T-helper 22 cell (primary cell): ENCODE measurements at places on chromosomes 7 and 10.
A peak's percentile ranks its signal among the peaks of the same experiment; 100 is the strongest.

- DNase-seq = peak; percentile 45
Measured at GRCh38 chr10:31133792-31134310, 102.2 kb upstream of the ZNF438 start.

DNA sequence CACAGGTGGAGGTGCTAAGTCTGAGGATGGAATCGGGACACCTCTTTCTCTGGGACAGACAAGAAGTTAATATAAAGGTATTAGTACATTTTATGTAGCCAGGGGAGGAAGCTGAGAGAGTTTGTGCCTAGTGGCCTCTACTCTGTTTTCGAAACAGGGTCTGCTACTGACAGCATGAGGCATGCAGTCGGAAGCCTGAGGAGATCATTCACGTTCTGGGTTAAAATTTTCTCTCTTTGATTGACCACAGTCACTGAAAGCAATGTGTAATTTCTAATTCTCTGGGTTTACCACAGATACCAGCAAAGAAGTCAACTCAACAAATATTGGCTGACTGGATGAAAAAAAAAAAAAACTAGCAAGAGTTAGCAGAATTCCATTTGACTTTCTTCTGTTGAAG is 53.3 kb upstream of the KCTD7 start:
- no peak for DNase-seq

DNA sequence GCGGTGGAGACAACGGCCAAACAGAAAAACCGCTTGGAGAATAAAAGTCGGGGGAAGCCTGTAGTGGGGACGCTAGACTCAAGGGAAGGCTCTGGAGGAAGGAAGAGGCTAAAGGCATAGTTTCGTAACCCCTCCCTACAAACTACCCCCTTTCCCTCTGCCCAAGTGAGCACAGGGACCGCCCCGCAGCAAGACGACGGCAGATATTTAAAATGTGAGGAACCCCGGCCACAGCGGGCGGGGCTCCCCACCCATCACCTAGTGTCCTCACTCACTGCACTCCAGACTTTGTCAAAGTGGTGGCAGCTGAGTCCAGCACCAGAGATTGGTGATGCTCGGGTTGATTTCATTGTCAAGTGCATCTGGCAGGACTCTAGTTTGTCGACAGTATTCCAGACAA is 69.1 kb downstream of the PRKAG2 start:
- no peak for DNase-seq

GRCh38 chr10:75542084-75542483 is 110.7 kb downstream of the LRMDA start:
- DNase-seq = no peak

DNA sequence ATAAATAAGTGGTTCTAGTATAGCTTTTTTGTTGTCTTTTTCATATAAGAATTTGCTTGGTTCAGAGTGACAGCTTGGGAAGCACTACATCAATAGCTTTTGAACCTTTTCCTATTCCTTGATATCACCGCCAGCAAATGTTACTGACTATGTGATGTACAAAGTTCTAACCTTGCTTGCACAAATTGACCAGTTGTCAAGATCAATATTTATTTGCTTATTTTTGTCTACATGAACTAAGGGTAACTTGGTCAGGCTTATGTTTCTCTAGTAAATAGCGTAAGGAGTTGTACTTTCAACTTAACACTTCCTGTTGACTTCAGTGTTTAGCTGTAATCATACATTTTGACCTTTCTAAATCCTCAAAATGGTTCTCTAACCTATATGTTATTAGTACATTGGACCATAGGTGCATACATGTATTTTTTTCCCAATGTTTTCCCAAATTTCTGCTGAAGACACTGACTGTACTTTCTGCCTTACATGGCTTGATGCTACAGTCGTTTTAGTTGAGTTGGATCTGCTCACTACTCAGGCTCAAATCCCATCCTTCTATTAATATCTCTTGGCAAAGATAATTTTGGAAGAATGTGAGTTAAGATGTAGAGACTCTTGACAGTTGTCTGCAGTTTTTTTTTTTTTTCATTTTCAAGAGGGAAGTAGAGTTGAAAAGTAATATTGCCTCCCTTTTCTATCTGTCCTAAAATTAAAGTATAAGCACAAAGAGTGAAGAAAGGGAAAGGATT is 239.1 kb upstream of the KAT6B start:
- no peak for DNase-seq

GRCh38 chr10:580778-581177 is 108.7 kb downstream of the DIP2C start:
- no peak for DNase-seq

DNA sequence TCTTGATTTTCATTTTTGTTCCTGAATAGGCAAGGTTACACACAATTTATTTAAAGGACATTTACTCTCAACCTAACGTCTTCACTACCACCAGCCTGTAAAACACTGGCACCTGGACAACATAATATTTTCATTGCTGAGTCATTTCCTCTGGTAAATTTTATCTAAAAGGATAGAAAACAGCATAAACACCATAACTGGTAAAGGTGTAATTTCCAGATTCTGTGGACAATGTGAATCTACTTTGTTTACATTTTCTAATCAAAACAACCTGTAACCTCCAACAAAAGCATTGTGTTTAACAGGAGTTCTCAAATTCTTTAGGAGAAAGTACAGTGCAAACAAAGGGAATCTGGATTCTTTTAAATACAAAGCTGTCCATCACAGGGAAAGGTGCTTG is 472.0 kb upstream of the AKR1E2 start:
- DNase-seq = no peak

DNA sequence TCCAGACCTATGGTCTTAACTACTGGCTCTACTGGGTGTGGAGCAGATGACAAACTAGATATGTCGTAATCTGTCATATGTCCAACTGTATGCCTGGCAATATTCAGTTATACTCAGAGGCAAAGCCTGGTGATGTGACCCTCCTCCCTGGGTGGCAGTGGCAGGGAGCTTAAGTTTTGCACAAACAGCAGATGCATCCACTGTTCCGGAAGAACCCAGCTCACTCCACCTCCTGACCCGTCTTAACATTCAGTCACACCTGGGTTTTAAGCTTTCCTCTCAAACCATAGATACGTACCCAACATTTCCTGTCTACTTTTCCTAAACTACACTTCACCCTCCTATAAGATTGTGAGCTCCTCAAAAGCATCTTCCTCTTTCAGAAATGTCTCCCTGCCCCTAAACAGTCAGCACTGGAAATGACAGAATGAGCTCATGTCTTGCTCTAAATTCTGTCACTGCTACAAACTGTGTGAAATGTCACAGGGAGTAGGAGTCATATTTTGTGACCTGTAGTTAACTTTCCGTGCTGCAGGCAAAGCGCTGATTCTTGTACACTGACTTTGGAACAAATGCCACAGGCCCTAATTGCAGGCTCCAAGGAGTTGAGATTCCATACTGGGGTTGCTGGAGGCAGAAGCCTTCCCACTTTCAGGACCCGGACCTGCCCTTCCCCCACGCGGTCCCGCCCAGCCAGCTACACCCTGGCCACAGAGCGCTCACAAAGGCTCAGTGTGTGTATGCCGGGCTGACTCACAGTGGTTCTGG is 23.9 kb downstream of the SCD start:
- DNase-seq = no peak

DNA sequence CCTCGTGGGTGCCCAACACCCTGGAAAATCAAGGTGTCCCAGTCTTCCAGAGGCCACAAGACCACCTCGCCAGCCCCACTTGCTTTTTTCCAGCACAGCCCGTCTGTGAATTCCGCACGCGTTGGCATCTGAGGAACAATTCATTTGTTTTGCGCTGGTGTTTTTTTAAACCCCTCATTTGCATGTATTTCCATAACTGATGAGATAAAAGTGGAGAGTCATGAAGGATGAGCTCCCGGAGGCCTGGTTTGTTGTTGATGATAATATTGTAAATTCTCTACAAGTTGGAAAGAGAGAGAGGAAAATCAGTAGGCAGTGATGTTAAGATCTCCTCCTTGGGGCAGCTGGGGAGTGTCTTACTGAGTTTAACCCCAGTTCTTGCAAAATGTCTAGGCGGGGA is 34.6 kb downstream of the SLC29A3 start:
- no peak for DNase-seq

DNA sequence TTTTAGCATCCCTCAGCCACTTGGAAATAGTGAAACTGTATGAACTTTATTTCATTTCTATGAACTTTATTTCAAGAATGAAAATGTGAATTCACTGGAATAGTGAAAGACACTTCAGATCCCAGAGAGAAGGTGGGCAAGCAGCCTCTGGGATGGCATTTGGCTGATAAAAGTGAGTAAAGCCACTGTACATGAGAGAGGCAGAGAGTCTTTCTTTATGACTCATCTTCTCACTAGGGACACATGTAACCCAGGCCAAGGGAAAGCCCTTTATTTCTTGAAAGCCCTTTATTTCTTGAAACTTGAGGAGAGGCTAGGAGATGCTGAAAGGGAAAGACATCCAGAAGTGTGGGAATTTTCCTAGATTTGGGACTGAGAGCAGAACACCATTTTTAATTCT is 148.9 kb upstream of the SMIM30 start:
- no peak for DNase-seq

GRCh38 chr7:28440055-28440601 is 27.8 kb downstream of the CREB5 start:
- no peak for DNase-seq

- DNase-seq = no peak
Measured at GRCh38 chr7:33044401-33044718, 18.2 kb downstream of the NT5C3A start.

GRCh38 chr10:55628260-55628701 is 732.8 kb downstream of the ZWINT start:
- no peak for DNase-seq

DNA sequence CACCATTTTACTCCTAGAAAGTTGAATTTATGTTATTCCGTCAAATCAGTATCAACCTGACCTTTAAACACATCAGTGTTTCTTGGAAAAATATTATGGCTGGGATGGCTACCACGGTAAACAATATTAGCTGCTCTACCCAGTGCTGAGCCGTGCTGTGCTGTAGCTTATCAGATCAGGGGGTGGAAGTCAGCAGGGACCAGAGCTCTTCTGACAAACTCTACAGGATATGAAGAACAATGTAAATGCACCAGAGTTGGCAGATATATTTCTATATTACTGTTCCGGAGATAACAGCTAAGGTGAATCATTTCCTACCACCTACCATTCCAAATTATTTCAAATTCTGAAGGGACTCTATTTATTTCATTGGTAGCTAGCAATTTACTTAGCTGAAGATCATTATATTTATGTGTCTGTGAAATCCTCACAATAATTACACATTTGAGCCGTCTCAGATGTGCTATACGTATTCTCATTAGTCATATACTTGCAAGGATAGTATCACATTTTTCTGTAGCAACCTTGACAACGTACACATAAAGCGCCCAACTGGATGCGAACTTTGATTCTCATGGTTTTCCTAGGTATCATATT is 76.5 kb downstream of the TEX36 start:
- no peak for DNase-seq

DNA sequence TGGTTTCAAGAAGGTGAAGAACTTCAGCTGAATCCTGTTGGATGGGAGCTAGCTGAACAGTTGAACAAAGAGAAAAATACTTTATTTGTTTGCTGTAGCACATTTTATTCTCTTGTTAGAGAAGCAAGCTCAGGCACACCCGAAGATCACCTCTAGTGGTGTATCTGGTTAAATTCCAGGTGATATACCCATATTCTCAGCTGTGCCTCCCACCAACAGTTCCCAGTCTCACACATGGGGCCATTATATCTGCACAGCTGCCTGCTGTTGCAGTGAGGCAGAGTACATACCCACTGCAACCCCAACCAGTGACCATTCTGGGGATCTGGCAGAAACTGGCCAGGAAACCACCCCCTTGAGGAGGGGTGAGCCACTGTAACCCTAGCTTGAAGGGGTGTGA is 9.2 kb downstream of the BTAF1 start:
- DNase-seq = no peak

DNA sequence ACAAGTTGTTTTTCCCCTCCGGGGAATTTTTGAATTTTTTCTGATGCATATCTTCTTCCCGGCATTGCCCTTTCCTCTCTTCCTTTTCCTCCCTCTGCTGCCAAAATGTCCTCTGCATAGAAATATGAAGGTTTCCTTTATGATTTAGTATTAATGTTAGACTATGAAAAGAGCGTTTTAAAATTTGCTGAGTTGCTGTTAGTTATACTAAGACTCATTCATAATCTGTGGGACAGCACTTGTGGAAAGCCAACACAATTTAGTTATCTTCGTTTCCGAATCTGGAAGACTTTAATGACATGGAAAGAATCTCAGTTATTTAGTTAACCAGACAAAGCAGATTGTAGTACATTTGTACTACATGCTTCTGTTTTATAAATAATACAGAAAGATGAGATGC is 25.0 kb downstream of the POU6F2 start:
- DNase-seq = no peak

- DNase-seq = no peak
Measured at GRCh38 chr7:106386958-106387357, 102.2 kb upstream of the NAMPT start.

- DNase-seq = no peak
Measured at GRCh38 chr7:105945848-105946247, 17.2 kb upstream of the CDHR3 start.

- DNase-seq = no peak
Measured at GRCh38 chr7:37531225-37531624, 82.6 kb upstream of the ELMO1 start.

DNA sequence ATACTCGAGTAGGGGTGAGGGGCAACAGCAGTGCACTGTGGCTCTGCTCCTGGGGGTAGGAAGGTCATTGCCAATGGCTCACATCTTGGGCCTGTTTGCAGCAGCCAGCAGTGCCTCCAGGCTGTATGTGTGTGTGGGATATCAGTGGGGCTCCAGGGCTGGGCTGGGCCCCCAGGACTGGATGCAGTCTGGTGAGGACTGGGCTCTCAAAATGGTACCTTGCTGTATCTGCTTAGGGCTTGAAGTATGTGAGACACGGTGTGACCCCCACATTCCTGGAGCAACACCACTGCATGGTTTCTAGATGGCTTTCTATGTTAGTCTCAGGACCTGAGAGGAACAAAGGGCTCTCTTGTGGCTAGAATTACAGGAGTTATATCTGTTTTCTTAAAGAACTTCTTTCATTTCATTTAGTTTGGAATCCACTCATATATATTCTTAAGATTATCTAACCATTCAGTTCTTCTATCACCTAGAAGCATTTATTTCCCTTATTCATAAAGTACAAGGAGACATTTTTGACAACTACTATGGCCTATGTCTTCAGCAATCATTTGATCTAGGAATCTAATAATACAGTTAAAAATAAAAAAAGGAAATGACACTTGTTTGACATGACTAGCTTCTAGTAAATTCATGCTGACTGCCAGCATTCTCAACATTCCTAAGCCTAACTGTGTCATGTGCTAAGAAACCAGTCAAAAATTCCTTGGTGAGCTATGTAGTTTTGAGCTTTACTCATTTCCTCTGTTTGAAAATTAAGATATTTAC is 443.2 kb upstream of the SEMA3A start:
- no peak for DNase-seq

- DNase-seq = no peak
Measured at GRCh38 chr10:72218726-72219125, 2.6 kb upstream of the ASCC1 start.

DNA sequence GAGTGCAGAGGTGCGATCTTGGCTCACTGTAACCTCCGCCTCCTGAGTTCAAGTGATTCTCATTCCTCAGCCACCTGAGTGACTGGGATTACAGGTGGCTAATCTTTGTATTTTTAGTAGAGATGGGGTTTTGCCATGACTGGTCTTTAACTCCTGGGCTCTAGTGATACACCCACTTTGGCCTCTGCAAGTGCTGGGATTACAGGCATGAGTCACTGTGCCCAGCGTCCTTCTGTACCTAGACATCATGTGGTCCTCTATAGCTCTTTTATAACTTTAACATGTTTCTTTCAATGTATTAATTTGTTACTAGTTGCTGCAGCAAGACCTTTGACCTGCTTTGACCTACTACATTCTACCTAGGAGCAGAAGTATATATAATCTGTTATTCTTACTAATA is 38.7 kb upstream of the BICC1 start:
- DNase-seq = no peak

- DNase-seq = no peak
Measured at GRCh38 chr7:152894295-152895170, 135.0 kb downstream of the ACTR3B start.
